Stimulated activated CD4-positive, alpha-beta T cell treated with anti-CD3 and anti-CD28 coated beads, Interleukin-2, amount 100 ng/mL, for 4 hours (primary cell): ENCODE measurements at places on chromosomes 2 and 18.

DNA sequence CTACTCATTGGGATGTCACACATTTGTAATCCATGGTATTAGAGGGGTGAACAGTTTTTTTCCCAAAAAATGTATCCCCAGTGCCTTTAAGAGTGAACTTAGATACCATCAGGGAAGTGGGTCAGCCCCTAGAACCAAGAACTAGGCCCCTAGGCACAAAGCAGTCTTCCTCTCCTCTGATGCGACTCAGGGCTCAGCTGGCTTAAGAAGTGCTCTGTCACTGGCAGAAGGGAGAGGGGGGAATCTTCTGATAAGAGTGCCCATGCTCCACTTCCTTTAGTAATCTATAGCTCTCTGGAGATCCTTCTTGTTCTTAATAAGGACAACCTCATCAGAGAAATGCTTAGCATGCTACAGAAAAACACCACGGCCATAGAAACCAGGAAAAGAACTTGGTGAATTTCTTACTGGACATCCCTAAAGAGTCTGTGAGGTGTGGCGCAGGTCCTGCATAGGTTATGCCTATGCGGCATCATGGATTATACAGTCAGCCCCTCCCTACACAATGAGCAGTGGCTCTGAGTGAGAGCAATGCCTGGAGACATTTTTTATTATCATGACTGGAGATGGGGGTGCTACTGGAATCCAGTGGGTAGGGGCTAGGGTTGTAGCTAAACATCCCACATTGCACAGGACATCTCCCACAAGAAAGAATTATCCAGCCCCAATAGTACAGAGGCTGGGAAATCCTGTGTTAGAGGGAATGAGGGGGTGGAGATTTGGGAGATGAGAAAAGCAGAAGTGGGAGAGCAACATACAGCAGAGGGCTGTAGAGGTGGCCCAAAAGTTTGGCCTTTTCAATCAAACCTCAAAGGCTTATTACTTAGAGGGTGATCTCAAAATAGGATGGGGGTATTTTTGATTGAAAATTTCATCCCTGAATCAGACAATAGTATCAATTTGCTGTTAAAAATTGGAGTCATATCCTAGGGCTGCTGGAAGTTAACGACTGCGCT is 21.7 kb upstream of the ZNF385B start:
- no peak for DNase-seq

GRCh38 chr18:67876871-67877270 is 360.4 kb upstream of the DSEL start:
- no peak for DNase-seq

DNA sequence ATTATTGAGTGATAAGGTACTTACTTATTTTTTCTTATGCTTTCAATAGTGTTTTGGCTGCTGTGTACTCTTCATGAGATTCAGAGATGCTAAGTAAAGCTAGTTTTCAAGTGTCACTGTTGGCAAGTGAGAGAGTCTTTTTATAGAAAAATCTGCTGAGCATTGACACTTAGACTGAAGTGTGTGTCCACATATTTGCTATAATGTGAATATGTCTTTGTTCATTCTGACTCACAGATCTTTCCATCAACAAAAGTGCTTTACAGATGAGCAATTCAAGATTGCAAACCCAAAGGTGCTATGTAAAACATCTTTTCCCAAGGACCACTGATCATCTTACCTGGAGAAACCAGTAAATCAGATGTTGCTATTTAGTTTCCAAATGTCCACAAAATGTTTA is 410.6 kb upstream of the FIGN start:
- DNase-seq = no peak

DNA sequence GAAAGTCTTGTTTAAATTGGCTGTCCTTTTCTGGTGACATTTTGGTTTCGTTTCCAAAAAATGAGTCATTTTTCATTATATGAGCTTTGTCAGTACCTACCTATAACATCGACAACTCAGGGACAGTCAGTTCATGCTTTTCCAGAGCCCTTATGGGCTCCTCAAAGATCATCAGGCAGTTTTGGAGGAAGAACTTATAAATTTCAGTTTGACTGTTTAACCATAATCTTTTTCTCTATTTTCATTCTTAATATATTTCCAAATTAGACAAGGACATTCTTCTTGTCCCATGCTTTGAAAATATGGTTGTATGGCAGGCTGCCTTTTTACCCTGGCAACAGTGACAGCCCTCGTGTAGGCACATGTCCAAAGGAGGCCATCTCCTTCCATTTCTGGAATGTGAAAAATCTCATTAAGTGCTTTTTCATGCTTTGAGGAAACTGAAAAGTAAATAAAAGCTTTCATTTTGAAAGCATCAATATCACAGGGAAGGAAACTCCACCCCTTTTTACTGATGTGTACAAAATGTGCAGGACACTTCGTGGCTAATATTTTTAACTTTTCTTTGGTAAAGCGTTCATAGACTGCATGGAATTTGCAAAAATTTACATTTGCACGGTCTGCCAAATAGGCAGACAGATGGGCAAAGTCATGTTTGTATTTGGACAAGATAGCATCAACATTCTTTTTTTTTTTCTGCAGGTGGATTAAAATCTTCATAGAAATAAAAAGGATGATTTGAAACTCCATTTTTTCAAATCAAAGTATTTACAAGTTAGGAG is 7.2 kb upstream of the PROC start:
- no peak for DNase-seq

DNA sequence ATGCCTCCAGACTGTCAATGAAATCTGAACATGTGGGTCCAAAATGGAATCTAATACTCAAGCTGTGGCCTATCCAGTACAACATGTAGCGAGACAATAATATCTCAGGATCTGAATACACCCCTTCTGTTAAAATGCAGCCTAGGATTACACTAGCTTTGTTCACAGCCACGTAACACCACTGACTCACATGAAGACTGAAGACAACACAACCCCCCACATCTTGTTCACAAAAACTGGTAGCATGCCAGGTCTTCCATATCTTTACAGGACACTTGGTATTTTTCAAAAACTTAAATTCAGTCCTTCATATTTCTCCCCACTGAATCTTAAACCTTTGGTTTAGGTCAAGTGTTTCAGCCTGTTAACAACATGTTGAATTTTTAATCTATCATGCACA is 84.2 kb downstream of the SLC8A1 start:
- DNase-seq = no peak

GRCh38 chr2:23497536-23497935 is 112.6 kb downstream of the KLHL29 start:
- no peak for DNase-seq
